Mesothelial cell of epicardium (in vitro differentiated cells): ENCODE measurements at places on chromosomes 7 and 10. TPM values are rescaled to one million over a fixed set of nuclear protein-coding genes. Genes with fewer than 3 reads are reported as not detected.

DNA sequence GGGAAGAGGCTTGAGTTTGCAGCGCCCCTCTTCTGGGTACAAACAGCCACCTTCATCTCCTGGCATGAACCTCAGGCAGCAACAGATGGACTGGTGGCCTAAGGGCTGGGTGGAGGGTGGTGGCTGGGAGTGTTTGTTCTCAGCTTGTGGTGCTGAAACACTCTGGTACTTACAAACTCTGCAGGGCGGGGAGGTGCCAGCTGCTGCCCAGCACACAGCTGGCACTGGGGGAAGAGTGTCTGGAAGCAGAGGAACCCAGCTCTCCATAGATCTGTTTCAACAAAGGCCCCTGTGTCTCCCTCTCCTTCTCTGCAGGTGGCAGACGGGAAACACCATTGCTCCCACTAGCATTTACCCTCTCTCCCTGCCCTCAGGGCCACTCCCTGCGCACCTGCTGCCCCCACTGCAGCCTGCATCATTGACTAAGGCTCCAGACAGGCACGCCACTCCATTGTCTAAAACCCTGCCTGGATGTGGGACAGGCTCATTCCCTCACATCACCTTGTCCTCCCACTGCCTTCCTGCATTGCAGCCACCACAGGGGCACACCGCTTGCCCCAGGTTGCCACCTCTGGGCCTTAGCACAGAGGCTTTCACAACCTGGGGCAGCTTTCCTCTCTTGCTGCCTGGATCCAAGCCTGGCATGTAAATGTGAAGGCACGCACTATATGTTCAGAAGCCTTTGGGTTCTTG, 6.5 kb downstream of the ARHGAP22 start:
- DNase-seq, result no peak

DNA sequence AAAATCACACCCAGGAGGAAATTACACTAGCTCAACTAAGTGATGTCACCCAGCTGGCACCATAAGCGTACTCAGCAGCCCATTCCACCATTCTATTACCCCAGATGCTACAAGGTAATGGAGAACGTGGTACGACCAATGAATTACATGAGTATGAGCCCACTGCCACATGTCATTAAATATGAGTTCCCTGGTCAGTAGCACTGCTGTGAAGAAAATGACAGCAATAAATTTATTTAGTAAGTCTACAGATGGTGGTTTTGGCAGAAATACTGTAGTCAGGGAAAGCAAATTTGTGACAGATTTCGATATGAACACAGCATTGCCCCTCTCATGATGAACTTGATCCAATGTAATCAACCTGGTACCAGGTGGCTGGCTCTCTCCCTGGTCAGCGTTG, 154.2 kb downstream of the VWC2 start:
- DNase-seq, result no peak

- DNase-seq, result no peak
These were observed 96.8 kb upstream of the AGR3 start for GRCh38 chr7:16978358-16979244.

- DNase-seq, result no peak
These were observed 15.5 kb downstream of the CREB3L2 start for GRCh38 chr7:137986252-137987017.

DNA sequence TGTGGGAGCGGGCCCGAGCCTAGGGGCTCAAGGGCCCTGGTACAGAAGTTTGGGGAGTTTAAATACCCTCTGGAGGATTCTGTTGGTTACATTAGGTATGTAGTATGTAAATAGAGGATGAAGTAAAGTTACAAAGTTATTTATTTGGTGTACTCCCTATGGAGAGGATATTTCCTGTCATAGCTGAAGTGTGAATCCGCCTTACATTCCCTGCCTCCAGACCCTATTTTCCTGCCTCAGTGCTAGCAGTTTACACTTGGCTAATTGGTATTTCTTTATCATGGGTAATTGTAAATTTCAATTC, 60.6 kb upstream of the KLF14 start:
- no peak for DNase-seq

DNA sequence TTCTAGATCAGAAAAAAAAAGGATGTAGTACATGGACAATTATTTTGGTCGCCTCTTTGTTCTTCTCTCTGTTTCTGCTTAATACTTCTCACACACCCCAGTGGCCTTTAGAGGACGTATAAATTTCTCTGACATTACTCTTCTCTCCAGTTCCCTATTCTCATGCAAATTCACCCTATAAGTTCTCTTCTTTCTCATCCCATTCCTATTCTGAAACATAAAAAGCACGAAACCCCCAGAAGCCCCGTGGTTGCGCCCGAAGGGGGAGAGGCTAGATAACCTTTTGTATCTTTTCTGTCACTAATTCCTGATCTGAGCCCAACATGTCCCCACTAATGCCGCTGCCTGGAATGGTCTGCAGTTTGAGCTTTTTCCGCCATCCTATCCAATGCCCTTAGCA, 136.9 kb downstream of the SKIDA1 start:
- no peak for DNase-seq

DNA sequence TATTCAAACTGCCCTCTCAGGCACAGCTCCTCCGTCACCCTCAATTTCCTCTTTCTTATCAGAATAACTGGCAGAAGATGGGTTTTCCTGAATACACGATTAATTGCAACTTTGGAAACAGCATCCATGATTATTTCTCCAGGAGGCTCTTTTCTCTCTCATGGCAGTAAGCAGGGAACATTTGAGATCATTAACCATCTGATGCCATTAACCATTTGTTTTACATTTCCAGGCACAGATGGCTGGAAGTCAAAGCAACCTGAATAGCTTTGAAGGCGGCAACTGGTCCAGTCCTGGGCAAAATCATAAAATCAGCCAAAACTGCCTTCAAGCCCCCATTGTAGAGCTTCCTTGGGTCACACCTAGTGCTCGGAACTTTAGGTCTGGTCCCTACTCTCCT, 289.5 kb upstream of the AOAH start:
- DNase-seq, result no peak

- DNase-seq, result no peak
These were observed 16.7 kb upstream of the ZNF862 start for GRCh38 chr7:149821191-149822148.

DNA sequence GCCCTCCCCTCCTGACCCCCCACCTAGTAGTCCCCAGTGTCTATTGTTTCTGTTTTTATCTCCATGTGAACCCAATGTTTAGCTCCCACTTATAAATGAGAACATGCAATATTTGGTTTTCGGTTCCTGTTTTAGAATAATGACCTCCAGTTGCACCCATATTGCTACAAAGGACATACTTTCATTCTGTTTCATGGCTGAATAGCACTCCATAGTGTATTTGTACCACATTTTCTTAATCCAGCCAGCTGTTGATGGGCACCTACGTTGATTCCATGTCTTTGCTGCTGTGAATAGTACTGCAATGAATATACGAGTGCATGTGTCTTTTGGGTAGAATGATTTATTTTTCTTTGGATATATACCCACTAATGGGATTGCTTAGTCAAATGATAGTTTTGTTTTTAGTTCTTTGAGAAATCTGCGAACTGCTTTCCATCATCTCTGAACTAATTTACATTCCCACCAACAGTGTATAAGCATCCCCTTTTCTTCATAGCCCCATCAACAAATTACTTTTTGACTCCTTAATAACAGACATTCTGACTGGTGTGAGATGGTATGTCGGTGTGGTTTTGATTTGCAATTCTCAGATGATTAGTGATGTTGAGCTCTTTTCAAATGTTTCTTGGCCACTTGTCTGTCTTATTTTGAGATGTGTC, 128.4 kb upstream of the PHYHIPL start:
- DNase-seq, result no peak

DNA sequence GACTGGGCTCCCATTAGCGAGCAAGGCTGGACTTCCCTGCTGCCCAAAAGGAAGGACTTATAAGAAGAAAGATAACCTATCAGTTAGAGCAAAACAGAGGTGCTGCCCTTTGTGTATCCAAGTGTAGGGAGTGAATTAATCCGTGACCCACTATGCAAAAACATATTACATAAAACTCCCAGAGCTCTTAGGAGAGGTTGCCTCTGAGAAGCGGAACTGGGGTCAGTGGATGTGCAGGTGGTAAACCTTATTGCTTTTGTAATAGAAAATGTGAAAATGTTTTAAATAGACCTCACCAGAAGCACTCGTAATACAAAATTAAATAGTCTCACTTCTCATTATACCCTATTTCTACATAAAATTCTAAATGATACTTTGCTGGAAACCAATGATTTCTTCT, 17.1 kb upstream of the IL6 start:
- no peak for DNase-seq

GRCh38 chr10:43278216-43278615, 11.4 kb upstream of the RASGEF1A start:
- DNase-seq, result no peak

DNA sequence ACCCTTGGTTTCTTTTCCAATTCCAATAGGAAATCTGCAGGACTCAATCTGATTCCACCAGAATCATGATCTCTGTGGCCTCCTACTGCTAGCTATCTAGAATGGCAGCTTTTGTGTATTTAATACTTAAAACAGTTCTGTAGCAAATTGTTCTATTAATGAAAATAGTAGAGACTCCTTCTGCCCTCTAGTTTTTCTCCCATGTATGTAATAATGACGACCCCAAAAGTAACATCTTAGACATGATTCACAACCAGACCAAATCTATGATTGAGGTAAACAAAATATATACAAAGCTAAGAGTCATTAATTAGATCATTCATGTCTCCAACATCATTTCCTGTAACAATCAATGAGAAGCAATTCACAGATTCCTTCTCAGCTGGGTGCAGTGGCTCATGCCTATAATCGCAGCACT, 259.1 kb upstream of the MKLN1 start:
- no peak for DNase-seq

GRCh38 chr10:133277277-133277992, 767 bp upstream of the ADAM8 start:
- DNase-seq, result no peak

DNA sequence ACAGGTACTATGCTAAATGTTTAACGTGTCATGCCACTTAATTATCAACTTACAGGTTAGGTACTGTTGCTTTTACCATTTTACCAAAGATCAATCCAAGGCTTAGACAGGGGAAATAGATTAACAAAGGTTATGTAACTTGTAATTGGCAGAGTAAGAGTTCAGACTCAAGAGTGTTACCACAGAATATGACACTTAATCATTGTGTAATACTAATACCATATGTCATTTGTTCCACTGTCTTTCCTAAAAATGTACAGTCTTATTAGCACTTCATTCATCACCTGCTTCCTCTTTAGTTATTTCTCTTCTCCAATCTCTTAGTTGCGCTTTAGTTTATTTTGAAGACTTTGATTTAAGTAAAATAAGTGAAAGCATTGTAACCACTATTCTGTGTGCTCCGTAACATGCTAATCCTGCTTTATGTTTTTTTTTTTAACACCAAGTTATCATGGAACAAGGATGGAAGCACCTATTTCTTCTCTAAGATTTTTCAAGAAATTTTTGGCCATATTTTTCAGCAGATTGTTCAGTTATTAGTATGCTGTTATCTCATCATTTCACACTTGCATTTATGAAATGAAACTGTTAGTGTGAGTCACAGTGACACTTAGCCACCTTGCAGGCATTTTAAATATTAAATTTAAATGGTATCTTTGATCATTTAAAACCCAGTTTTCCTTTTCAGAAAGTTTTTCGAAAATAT, 197.3 kb downstream of the PHF14 start:
- DNase-seq, result no peak

DNA sequence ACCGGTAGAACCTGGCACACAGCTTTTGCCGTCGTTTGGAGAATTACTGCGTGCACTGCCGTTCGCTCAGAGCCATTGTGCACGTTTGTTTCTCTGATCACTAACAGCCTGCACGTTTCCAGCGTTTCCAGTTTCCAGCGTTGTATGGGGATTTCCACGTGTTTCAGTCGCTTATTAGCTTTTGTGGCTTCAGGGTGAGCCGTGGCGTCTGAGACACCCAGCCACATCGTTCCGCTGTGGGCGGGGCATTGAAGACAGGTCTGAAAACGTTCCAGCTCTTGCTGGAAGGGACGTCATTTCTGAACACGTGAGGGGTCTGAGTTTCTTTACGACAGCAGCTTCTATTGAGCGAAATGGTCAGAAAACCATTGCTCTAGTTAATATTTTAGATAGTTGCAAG, 164.8 kb downstream of the DNAJB6 start:
- no peak for DNase-seq

GRCh38 chr10:9289811-9290210, 1235.3 kb downstream of the GATA3 start:
- no peak for DNase-seq

- no peak for DNase-seq
These were observed 24.3 kb upstream of the CALU start for GRCh38 chr7:128714701-128715495.

GRCh38 chr7:137992550-137993394, 9.1 kb downstream of the CREB3L2 start:
- no peak for DNase-seq

Gene TM9SF3
- 144 to 147 TPM (median 144 TPM) in 3 replicates for total RNA-seq

Gene GNGT1
- total RNA-seq, result not detected in 3 replicates

Gene KCND2
- total RNA-seq, result 3.2 to 3.9 TPM (median 3.7 TPM) in 3 replicates

Gene SLC26A3
- total RNA-seq, result not detected in 3 replicates

Gene PRSS37
- not detected in 3 replicates for total RNA-seq

Gene AFAP1L2
- total RNA-seq, result 4.0 to 5.7 TPM (median 5.7 TPM) in 3 replicates

Gene VGF
- total RNA-seq, result 0.35 to 0.38 TPM (median 0.36 TPM) in 3 replicates

Gene ABCA13
- total RNA-seq, result 0.24 to 0.29 TPM (median 0.25 TPM) in 3 replicates

Gene C7orf57
- total RNA-seq, result not detected in 3 replicates

Gene CCDC7
- total RNA-seq, result 11.1 to 12.7 TPM (median 12.6 TPM) in 3 replicates
